ENCODE measurements at places on chromosomes 5 and 9.

- no peak for DNase-seq
Observed at GRCh38 chr5:80093796-80094195, 58.6 kb downstream of the THBS4 start.

DNA sequence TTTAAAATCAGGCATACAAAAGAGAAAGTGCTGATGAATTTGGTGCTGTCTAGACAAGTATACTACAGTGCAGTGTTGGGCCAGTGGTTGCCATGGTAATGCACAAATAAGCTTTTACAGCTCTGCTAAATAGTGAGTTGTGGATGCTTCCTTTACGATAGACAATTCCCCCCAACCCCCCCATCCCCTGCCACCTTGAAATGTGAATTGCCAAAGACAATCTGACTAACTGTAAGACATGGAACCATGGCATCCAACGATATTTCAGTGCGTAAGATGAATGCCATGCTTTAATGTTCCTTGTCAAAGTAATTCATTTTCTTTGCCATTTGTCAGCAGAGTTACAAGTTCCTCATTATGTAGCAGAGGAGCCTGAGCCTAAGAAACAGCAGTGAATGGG lies 91.5 kb upstream of the NREP start:
- no peak for DNase-seq

DNA sequence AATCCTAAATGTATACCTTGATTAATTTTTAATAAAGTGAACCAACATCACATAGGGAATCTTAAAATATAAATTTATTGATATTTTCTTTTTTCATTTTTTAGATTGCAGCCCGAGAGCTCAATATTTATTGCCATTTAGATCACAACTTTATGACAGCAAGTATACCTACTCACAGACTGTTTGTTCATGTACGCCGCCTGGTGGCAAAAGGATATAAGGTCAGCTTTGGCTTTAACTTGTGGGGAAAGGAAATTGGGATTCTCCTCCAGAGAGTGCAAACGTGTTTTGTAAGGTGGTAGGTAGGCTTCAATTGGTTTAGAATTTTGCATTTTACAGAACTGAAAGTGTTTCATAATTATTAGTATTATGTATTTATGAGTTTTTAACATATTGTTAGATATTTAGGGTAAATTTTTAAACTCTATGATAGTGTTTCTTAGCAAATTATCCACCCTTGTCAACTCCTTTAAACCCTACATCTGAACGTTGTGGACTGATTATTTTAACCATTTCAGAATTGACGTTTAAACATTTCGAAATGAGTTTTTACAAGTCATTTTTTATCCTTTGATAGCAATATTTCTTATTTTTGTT lies 17.5 kb upstream of the DHFR start:
- peak; percentile 73 for DNase-seq

GRCh38 chr9:3385871-3386270 lies 139.9 kb downstream of the RFX3 start:
- DNase-seq: peak; percentile 39

DNA sequence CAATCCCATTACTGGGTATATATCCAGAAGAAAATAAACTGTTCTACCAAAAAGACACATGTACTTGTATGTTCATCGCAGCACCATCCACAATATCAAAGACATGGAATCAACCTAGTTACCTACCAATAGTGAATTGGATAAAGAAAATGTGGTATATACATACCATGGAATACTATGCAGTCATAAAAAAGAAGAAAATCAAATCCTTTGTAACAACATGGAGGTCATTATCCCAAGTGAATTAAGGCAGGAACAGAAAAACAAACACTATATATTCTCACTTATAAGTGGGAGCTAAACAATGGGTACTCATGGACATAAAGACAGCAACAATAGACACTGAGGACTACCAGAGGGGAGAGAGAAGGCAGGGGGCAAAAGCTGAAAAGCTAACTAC lies 67.7 kb downstream of the NR2F1-AS1 start:
- DNase-seq: no peak

DNA sequence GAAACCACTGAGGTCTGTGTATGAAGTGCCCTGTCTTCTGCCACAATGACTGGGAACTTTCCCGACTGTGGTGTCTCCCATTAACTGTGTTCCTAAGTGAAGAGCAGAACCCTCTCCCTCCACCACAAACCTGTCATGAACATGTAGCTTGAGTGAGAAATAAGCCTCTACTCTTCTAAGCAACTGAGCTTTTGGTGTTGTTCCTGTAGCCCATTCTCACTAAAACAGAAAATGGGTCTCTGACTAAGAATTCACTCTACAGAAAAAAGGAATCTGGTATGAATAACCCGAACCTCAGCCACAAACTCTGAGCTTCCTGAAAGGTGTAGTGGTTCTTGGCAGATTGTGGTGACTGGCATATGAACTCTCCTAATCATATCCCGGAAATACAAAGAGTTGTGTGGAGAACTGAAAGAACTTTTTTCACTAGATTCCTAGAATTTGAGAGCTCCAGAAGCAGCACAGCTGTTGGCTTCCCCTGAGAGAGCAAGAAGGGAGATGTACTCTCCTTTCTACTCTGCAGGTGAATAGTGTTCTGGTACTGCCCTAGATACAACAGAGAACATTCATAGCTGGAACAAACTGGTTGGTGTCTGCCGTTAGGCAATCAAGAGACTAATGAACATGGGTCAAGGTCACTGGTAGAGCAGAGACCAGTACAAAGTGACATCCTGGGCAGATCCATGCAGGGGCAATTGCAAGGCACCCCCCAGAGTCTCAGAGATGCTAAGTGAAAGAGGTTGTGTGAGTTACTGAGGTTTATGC lies 283.8 kb downstream of the PDE4D start:
- no peak for DNase-seq

DNA sequence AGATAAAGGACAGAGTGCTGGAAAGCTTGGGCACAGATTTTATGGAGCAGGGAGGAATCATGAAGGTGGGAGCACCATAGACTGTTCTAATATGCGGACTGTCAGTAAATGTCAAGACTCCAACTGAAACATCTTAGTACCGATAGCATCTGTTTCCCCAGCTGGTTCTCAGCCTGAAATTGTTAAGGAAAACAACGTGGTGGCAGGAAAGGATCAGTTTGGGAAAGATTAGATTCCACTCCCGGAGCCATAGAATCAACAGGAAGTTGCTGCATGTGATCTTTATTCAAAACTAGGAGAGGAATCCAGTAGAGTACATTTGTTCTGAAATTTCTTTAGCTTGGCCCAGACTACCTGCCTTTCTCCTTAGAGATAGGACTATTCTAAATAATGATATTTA lies 559.1 kb downstream of the CSNK1G3 start:
- no peak for DNase-seq

DNA sequence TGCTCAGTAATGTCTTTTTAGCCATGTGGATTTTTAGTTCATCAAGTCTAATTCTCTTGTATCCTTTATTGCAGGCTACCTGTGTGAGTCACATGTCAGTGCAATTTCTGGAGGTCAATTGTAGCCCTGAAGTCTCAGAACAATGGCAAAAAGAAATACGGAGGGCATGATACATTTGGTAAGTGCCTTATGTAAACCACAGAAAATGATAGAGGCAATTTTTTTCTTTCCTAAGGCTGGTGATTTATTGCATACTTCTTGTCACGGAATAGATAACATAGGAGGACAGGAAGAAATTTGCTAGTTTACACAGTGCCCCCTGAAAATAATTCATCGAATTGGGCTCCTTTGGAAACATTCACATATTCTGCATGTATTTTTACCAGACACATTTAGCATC lies 235.9 kb downstream of the DMRTA1 start:
- no peak for DNase-seq

DNA sequence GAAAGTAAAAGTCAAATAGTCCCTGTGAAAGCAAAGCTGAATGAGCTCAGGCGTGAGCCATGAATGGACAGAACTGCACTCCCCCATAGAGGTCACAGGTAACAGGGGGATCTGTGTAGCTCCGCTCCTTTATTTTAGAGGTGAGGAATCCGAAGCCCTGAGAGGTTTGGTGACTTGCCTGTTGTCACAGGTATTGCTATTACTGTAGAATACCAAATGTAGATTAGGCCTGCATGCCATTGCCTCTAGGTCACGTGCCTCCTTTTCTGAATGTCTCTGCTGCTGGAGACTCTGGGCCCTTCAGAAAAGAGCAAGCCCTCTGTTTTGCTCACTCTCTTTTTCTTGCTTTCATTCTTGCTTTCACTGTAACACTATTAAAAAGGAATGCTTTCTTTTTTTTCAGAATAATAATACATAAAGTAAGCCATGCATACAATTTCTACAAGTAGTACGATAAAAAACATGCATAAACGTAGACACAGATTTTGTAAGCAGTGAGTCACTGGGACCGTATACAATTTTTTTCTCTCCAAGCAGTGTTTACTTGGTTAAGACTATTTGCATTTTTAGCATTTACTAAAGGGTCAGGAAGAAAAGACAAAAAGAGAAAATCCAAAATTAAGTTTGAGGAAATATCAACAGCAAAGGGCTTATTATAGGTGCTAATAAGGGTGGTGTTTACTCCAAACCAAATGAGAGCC lies 568.7 kb upstream of the ADAMTS16 start:
- DNase-seq: no peak

DNA sequence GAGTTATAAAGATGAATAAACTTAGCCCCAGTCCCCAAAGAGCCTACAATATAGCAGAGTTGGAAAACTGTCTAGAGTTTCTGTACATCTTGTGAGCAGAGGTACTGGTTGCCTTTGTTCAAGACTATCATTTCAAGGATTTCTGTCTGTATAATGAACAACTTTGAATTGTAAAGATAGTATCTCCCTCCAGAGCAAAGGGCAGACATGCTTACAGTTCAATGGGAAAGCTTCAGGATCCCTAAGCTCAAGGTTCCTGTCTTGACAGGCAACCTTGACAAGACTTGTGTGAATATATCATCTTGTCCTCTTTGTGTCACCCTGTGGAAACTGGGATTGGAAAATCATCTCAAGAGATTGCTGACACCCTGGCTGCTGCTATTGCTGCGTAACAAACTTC lies 242.8 kb upstream of the VLDLR start:
- no peak for DNase-seq

- no peak for DNase-seq
Observed at GRCh38 chr9:99158629-99159028, 53.7 kb downstream of the TGFBR1 start.

- no peak for DNase-seq
Observed at GRCh38 chr9:16628413-16628812, 242.1 kb downstream of the BNC2 start.

DNA sequence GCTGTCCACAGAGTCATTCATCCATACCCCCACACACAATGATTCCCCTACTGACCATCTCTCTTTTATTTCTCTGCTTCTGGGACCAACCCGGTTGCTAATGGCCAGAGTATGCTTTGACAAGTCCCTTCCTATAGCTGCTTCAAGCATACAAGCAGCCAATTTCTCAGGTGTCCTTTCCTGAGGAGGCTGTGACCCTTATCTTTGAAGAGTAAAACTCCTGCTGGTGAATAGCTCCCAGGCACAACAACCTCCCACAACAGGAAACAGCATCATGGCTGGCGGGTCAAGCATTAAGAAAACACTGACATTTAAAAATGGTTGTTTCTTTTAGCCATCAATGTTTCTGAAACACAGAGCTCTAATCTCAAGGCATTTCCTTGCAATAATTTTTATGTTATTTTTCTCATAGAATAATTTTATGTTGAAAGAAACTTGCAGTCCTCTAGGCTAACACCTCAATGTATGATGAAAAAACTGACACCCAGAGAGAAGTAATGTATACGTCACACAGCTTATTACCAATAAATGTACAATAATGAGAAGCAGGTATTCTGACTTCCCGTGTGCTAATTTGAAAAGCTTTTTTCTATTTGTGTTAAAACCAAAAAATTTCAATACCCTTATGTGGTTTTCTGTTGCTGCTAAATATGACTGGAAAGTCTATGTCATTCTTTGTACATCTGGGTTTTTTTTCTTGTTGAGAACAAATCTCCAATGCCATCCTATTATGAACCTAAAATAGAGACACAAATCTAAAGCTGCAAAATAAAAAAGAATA lies 7.5 kb upstream of the PAM start:
- DNase-seq: no peak

GRCh38 chr5:73282923-73283322 lies 109.9 kb downstream of the TMEM174 start:
- no peak for DNase-seq

GRCh38 chr9:122370869-122371755 lies at the start of gene PTGS1:
TSS of gene PTGS1 (plus strand) at chr9:122371024. CDS start at chr9:122371085, 61 bp downstream.
- no peak for DNase-seq

- no peak for DNase-seq
Observed at GRCh38 chr9:111023128-111023527, 15.1 kb downstream of the LPAR1 start.

GRCh38 chr5:171023508-171023907 lies 161.7 kb downstream of the RANBP17 start:
- no peak for DNase-seq

- DNase-seq: no peak
Observed at GRCh38 chr5:4479426-4479825, 660.7 kb upstream of the ADAMTS16 start.

GRCh38 chr5:43075319-43076293 lies 35.5 kb upstream of the ANXA2R start:
- DNase-seq: no peak

GRCh38 chr9:82554381-82554780 lies 508.6 kb downstream of the RASEF start:
- no peak for DNase-seq

DNA sequence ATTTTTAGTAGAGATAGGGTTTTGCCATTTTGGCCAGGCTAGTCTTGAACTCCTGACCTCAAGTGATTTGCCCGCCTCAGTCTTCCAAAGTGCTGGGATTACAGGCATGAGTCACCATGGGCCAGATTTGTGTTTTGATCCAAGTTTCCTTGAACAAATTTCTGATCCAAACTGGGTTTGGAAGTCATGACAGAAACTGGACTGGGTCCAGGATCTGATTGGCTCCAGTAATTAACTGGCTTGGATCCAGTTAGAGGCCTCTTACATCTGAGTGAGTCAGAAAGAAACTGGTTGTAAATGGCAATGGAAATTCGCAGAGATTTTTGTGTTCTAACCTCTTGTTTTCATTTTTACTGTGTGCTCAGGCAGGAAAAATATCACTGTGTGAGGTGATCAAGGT lies 141.6 kb downstream of the SLC25A46 start:
- no peak for DNase-seq

- no peak for DNase-seq
Observed at GRCh38 chr5:131496400-131496713, 138.7 kb downstream of the RAPGEF6 start.

DNA sequence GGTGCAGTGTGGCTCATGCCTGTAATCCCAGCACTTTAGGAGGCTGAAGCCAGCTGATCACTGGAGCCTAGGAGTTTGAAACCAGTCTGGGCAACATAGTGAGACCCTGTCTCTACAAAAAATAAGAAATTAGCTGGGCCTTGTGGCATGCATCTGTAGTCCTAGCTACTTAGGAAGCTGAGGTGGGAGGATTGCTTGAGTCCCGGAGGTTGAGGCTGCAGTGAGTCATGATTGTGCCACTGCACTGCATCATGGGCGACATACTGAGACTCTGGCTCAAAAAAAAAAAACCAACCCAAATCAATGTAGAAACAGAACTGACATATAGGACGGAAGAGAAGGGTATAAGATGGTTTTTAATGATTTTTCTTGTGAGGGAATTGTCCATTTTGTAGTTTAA lies 27.7 kb downstream of the G3BP1 start:
- no peak for DNase-seq

- DNase-seq: no peak
Observed at GRCh38 chr5:107235167-107235566, 435.6 kb downstream of the EFNA5 start.

Measured in activated T-cell treated with anti-CD3 and anti-CD28 coated beads, Interleukin-2, amount 50 U/mL, for 48 hours (primary cell).